Right renal cortex interstitium (tissue), 3 donors: ENCODE measurements at places on chromosomes 1 and 21. TPM values are rescaled to one million over a fixed set of nuclear protein-coding genes. Genes with fewer than 3 reads are reported as not detected.

GRCh38 chr1:201946224-201946908 is at the start of gene LMOD1:
Gene LMOD1 (minus strand): TSS chr1:201946548. CDS start chr1:201946340, 208 bp downstream.
- DNase-seq, result peak; percentile 75

GRCh38 chr1:235946571-235946981 is 79.9 kb upstream of the LYST start:
- no peak for DNase-seq

- no peak for DNase-seq
These were observed 8.0 kb upstream of the BARHL2 start for GRCh38 chr1:90724926-90725656.

Gene TRIM58
- polyA plus RNA-seq, result 1.6 TPM

GRCh38 chr1:9529190-9529589 is 10.1 kb upstream of the SLC25A33 start:
- no peak for DNase-seq

Gene TNNT2
- 73.7 TPM for polyA plus RNA-seq

- DNase-seq, result peak; percentile 99
These were observed 427 bp downstream of the CKS1B start for GRCh38 chr1:154974808-154975408.

Gene OR2L8
- not detected for polyA plus RNA-seq

- DNase-seq, result peak; percentile 47
These were observed 515.3 kb upstream of the NR5A2 start for GRCh38 chr1:199512037-199512710.

Gene NPHS2
- polyA plus RNA-seq, result 527 TPM

DNA sequence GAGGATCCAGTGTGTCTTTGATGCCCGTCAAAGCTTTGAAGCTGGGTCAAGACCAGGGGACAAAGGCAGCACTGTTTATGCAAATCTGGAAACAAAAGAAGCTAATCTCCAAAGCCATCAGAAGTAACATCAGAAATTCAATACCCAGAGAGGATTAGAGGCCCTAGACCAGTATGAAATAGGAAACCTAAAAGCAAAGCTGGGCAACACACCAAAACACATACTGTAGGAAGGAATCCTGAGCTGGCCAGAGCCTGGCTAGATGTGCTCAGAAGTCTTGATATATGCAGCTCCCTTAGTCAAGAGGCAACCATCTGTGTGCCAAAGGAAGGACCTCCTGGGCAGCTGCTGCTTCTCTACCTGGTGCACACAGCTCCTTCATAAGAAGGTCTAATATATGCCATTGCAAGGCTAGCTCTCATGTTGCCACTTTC is 12.3 kb downstream of the COLGALT2 start:
- DNase-seq, result no peak

DNA sequence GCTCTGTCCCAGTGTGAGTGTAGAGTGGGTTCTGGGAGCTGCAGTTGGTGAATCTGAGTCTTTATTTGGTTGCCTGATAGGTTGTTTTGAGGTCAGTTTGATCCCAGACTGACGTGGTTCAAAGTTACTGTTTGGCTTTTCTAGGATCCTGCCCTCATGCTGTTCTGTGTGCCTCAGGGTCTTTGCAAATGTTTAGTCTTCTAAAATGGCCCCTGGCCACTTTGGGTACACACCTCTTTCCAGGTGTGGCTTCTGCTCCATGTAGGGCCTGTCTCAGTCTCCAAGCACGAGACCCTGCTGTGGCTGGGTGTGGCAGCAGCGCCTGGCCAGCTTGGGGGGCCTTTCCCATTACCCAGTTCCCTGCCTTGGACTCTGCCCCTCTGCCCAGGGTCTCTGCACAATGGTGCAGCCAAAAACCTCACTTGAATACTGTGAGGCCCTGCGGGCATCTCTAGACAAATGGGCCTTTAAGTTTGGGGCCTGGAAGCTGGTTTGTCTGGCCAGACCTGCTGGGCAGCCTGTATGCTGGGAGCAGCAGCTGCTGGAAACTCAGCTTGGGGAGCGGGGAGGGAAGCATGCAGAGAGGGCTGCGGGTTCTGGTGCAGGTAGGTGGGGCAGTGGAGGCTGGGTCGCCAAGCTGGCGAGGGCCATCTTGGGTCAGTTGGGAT is 5.6 kb downstream of the PTPRF start:
- no peak for DNase-seq

- DNase-seq, result no peak
These were observed 15.6 kb downstream of the EVA1C start for GRCh38 chr21:32427958-32428623.

DNA sequence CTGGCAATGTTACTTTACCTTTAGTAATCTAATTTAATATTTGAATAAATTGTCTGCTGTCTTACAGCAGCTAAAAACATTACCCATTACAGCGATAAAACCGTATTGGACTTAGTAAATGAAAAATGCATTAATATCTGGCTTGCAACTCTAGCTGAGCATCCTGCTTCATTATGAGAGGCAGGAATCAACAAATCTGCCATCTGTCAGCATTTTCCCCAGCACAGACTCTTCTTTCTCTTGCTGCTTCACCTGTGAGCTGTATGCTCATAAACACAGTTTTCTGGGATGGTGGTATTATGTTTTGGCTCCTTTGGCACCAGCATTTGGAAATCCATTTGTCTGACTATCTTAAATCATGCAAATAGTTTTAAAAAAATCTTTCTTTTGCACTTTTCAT is 487.1 kb downstream of the KCNT2 start:
- DNase-seq, result no peak

DNA sequence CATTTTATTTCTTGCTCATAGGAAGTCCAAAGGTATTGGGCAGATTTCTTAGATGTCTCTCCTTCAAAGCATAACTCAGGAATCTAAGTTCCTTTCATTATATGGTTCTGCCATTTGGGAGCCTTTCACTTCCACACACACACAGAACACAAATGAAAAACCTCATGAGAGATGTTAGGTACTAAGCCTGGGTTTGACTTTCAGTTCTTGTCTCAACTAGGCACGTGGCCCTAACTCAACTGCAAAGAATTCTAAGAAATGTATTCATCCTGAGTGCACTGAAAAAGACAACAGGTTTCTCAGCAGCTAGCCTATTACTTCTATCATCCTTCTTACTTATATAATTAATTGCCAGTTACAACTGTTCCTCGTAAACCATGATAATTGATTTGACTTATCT is 190.0 kb upstream of the SAMSN1 start:
- no peak for DNase-seq

DNA sequence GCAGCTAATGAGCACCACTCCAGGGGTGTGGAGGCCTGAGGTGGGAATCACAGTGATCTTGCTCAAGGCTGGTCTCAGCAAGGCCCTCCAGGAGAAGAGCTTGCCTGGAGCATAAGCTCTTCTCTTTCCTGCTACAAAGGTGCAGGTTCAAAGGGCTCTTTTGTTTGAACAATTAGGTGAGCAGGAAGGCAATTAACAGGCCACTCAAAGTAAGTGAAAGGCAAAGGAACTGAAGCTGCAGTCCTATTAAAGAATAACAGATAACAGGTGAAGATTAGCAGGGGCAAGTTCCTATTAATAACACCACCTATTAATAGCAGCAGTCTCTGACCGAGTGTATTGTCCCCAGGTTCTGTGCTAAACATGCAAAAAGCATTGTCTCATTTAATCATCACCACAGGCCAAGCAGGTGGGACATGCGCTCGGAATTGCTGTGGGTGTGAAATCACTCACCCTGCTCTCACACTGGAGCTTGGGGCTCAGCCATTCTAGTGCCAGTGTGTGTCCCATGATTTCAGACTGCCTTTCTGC is 113.8 kb downstream of the RHOU start:
- no peak for DNase-seq

GRCh38 chr1:205239078-205239477 is 11.3 kb downstream of the TMCC2 start:
- DNase-seq, result no peak

DNA sequence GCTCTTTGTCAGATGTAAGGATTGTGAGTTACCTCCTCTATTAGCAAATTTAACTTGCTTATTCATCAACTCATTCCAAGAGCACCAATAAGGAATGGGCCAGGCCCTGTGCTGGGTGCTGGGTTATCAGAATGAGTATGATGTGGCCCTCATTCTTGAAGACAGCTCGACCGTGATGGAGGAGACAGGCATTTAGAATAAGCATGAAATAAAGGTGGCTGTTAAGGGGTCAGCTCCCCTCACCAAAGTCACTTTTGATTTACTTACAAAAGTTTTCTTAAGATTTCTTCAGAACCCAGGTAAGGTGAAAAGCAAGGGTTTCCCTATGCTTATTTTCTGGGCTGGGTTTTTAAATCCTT is 15.3 kb upstream of the PADI1 start:
- no peak for DNase-seq

Gene SLX9
- 13.4 TPM for polyA plus RNA-seq

Gene CNR2
- 0.08 TPM for polyA plus RNA-seq
